RWPE2 (cell line): ENCODE measurements at places on chromosomes 1 and 21.
A peak's percentile ranks its signal among the peaks of the same experiment; 100 is the strongest.

- peak; percentile 38 for DNase-seq
Observed at GRCh38 chr1:12547586-12548225, 70.3 kb downstream of the DHRS3 start.

GRCh38 chr1:151406176-151406575 lies 6.8 kb downstream of the PSMB4 start:
- no peak for DNase-seq

DNA sequence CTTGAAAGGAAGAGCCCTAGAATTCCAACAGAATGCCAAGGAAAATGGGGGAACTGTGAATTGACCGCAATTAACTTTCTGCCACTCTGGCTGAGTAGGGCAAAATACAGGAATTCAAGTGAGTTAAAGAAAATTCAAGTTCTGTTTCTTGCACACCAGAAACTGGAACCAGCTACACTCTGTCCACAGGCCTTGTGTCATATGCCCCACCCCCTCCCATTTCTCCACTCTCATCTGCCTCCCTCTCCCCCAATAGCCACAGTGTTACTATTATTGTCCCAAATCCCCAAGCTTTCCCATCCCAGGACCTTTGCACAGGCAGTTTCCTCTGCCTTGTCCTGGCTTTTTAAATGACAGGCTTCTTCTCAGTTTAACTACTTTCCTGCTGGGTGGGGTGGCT lies 4.3 kb upstream of the STK40 start:
- no peak for DNase-seq

- DNase-seq, result no peak
Observed at GRCh38 chr1:234149217-234149616, 224.0 kb upstream of the COA6 start.

GRCh38 chr1:11594222-11594621 lies 60.0 kb downstream of the FBXO2 start:
- no peak for DNase-seq

DNA sequence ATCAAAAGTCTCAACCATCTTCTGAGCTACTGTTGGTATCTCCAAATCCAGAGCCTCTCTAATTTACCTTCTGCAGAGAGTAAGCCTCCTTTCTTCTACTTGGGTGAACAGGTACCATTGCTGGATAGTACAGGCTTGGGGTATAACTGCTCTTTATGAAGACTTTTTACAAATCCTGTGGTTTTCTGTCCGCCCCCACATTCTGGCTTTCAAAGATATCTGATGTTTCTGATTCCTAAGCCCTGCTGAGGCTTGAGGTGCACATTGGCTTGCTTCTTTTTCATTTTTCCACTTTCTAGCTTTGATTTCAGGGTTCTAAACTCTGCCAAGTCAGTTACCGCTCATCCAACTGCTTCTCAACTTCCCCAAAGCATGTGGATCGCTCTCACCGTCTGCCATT lies 37.1 kb downstream of the TENT5C start:
- DNase-seq, result no peak

- DNase-seq, result no peak
Observed at GRCh38 chr1:110615548-110616130, 9.5 kb upstream of the KCNA2 start.

GRCh38 chr1:115710859-115711624 lies 57.5 kb downstream of the CASQ2 start:
- no peak for DNase-seq

- no peak for DNase-seq
Observed at GRCh38 chr1:202588503-202589189, 121.6 kb downstream of the SYT2 start.

- DNase-seq, result no peak
Observed at GRCh38 chr1:72100771-72101170, 181.6 kb downstream of the NEGR1 start.

GRCh38 chr1:13505020-13505419 lies 8.8 kb downstream of the LRRC38 start:
- no peak for DNase-seq

- no peak for DNase-seq
Observed at GRCh38 chr21:16363518-16363917, 633.7 kb downstream of the USP25 start.

DNA sequence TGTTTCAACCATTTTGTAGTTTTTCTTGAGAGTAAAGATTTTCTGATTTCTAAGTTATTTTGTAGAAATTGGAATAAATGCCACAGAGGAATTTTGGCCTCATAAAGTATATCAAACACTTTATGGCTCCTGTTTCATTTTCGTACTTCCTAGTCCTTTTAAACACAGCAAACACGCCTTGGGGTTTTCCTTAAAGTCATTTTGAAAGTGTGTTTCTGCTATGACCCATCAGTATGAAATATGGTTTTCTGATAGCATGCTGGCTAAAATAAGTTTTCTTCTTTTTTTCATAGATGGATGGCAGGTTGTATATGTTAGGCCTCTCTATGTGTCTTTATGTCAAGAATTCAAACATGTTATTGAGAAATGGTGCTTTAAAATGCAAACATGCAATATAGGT lies 940.1 kb upstream of the TMPRSS15 start:
- DNase-seq, result no peak

GRCh38 chr1:32709075-32709474 lies 6.5 kb upstream of the SYNC start:
- DNase-seq, result no peak

- peak; percentile 93 for DNase-seq
Observed at GRCh38 chr1:235079443-235080296, 49.0 kb downstream of the TOMM20 start.

- no peak for DNase-seq
Observed at GRCh38 chr1:209831615-209832014, 3.8 kb downstream of the UTP25 start.

DNA sequence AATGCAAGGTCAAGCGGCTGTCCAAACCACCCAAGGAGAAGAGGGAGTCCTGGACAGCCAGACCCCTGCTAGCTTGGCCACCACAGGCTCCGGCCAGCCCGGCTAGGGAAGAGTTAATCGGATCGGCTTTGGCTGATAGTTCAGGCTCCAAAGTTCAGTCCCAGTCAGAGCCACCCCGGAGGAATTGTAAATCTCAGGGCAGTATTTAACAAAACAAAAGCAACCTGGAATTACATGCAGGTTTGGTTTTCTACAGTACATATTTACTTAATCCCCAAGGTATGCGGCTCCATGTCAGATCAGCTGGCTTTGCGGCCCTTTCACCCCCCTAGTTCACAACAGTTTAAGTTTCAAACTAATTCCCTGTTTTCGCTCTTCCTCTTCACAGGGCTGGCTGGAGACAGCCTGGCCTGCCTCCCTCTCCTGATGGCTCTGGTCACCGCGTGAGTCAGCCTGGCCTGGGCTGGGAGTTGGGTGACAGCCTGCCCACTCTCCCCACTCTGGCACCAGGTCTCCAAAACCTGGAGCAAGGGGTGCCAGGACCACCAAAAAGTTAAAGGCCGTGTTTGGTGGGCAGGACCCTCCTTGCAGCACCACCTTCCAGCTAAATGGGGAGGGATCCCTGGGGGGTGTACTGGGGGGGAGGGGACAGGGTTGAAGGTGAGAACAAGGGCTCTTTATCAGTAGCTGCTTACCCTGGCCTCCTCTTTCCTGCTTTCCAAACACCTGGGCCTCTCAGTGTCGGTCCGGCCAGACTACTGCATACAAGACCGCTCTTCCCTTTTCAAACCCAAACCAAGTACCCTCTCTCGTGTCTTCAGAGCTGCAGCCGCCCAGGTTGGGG lies 1.9 kb downstream of the DHRS3 start:
- DNase-seq, result no peak

- no peak for DNase-seq
Observed at GRCh38 chr1:234114648-234115307, 210.3 kb downstream of the SLC35F3 start.

DNA sequence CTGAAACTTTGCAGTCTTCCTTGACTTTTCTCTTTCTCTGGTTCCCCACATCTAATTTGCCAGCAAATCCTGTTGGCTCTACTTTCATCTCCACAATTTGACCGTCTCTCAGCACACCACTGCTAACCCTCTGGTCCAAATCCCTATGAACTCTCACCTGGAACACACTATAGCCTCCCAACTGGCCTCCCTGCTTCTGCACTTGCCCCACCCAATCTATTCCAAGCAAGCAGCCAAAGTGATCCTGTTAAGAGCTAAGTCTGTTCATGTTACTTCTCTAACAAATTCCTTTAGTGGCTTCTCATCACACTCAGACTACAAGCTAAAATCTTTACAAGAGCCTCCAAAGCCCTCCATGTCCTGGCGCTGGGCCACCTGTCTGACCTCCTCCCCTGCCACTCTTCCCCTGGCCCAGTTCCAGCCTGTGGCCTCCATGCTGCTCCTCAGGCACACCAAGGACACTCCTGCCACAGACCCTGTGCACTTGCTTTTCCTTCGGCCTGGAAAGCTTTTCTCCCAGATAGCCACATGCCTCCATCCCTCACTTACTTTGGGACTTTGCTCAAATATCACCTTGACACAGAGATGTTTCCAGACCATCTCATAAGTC lies 104.1 kb downstream of the DTL start:
- no peak for DNase-seq

DNA sequence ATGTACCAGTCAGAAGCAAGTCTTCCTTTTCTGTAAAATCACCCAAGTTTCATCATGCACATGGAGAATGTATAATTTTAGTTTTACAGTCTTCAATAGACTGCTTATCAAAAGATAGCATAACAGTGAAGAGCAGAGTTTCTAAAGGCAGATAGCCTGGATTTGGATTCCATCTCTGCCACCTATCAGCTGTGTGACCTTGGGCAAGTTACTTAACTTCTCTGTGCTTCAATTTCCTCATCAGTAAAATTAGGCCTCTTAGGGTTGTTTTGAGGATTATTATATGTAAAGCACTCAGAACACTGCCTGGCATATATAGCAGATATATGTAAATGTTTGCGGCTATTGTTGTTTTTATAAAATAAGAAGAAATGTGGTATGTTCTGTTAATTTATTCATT lies 38.9 kb downstream of the PTGFRN start:
- no peak for DNase-seq

DNA sequence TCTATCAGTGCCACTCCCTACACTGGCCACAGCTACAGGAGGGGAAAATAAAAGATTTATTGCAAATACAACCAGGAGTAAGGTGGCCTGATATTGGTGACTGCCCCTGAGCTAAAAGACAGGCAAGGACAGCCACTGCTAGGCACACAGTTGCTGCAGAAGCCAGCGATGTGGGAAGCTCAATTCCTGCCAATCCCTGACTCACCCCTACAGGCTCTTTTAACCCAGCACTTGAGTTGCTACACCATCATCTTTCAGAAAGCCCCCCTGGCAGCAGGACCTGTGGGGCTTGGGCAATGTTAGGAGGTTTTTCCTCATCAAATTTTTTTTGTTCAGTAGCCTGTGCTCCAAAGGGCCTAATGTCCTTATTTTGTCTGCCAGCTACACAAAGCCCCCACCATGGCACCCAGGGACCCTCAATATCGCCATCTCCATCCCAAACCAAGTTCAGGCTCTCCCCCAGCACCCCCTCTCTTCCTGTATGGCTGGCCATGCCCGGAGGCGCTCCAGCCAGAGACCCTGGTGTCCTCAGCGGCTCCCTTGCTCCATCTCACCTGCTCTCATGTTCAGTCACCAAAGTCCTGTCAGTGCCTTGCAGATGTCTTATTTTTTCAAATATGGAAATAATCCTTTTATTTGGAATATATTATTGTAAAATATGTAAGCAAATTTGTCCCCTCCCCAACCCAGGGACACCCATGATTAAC lies 13.4 kb downstream of the CLEC20A start:
- DNase-seq, result no peak

GRCh38 chr1:41277371-41277975 lies 35.4 kb upstream of the SCMH1 start:
- DNase-seq, result no peak

GRCh38 chr1:158145173-158145719 lies 35.4 kb upstream of the CD1D start:
- peak; percentile 68 for DNase-seq

GRCh38 chr1:82555501-82555900 lies 754.8 kb downstream of the ADGRL2 start:
- DNase-seq, result no peak

DNA sequence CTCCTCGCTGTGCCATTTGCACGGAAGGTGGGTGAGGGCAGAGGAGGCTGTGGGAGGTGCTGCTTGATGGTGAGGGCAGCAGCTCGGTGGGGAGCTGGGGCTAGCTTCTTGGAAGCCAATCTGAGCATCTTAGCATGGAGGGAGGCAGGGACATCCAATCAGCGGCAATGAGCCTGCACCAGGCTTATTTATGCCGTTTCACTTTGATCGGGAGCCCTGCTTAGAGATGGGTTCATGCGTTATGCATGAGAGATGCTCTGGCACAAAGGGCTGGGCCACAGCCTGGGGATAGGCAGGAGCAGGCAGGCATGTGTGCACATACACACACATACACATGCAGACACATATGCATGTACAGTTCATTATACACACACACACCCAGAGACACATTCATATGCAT lies 220.2 kb downstream of the GRIK3 start:
- no peak for DNase-seq

- DNase-seq, result no peak
Observed at GRCh38 chr1:161718559-161719324, 2.6 kb upstream of the FCRLB start.

GRCh38 chr21:41924368-41924754 lies 29.5 kb downstream of the C2CD2 start:
- DNase-seq, result no peak

- DNase-seq, result no peak
Observed at GRCh38 chr1:55048453-55049270, 9.3 kb downstream of the PCSK9 start.

GRCh38 chr1:199243423-199244061 lies 604.7 kb downstream of the PTPRC start:
- peak; percentile 33 for DNase-seq

DNA sequence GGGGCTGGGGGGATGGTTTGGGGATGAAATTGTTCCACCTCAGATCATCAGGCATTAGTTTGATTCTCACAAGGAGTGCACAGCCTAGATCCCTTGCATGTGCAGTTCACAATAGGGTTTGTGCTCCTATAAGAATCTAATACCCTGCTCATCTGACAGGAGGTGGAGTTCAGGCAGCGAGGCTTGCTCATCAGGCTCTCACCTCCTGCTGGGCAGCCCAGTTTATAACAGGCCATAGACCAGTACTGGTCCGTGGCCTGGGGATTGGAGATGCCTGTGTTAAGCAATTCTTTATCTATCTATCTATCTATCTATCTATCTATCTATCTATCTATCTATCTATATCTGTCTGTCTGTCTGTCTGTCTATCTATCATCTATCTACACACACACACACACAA lies 525.3 kb upstream of the DAB1 start:
- no peak for DNase-seq
